ENCODE measurements at places on chromosomes 16 and 17. TPM values are rescaled to one million over a fixed set of nuclear protein-coding genes. Genes with fewer than 3 reads are reported as not detected.
A peak's percentile ranks its signal among the peaks of the same experiment; 100 is the strongest.

Gene FOXL1
- total RNA-seq: 4.2 TPM

Gene CDRT4
- 6.4 TPM for total RNA-seq

Gene ZFHX3
- total RNA-seq: 18.0 TPM

Gene SLC52A1
- total RNA-seq: 2.4 TPM

Gene SLC38A10
- 86.7 TPM for total RNA-seq

DNA sequence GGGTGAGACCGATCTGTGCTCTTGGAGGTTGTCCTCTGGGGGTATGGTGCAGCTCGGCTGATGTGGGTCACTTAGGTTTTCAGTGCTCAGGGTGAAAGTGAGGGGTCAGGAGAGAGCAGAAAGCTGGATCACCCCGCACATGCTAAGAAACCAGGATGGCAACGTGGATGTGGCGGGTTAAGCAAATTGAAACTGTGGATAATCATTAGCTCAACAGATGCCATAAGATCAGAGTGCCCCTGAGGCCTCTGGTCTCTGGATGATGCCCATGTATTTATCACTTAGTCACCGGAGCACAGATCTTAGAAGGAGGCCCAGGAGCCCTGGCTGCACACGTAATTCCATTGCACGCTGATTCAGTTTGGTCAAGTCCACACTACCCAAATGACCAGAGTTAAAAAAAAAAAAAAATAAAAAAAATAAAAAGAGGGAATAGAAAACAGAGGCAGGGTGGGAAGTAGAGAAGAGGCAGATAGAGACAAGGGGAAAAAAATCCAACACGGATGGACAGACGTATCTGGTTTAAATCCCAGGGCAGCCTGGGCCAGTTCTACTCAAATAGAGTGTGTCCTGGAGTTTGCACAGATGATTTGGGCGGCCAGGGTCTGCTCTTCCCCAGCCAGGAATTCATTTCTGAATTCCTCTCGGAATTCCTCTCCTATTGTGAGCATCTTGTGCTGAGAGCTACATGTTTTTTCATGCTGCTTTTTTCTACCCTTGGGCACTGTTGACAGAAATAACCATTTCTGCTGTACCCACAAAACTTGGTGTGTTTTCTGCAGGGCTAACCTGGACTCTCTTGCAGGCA lies 378.3 kb downstream of the CPPED1 start:
- DNase-seq: no peak

DNA sequence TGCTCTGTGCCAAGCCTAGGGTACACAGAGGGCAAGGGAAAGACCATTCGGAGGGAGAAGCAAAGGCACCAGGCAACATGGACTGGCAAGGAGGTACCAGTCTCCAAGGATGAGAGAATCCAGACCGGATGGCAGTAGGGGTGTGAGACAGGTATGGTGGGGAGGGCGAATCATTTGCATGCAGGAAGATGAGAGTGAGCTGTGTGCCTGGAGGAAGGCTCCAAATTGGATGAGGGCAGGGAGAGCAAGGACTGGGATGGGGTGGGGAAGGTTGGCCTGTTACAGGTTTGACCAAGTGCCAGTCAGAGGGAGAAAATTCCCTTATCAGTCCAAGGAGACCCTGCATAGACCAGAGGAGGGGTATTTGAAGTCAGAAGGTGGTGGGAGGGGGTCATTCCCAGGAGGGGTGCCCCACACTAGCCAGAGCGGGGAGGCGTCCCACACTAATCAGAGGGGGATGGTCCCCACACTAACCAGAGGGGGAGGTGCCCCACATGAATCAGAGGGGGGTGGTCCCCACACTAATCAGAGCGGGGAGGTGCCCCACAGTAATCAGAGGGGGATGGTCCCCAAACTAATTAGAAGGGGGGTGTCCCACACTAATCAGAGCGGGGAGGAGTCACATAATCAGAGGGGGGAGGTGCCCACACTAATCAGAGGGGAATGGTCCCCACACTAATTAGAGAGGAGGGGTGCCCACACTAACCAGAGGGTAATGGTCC lies 737 bp downstream of the CANT1 start:
- DNase-seq: peak; percentile 34

DNA sequence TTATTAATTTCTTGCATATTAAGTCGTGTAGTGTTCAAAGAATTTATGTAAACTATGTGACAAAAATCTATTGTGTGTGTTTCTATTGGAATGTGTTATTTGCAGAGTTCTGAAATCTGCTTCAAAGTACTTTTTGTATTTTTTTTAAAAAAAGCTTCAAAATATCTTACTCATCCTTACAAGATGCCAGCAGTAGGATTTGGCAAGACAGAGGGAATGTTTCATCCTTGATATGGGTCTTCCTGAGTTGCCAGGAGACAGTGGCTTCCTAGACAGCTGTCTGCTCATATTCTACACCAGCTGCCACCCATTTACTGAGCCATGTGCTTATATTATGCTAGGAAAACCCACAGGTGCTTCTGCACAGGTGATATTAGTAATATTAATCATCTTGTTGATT lies 36.4 kb downstream of the EFCAB5 start:
- DNase-seq: no peak

DNA sequence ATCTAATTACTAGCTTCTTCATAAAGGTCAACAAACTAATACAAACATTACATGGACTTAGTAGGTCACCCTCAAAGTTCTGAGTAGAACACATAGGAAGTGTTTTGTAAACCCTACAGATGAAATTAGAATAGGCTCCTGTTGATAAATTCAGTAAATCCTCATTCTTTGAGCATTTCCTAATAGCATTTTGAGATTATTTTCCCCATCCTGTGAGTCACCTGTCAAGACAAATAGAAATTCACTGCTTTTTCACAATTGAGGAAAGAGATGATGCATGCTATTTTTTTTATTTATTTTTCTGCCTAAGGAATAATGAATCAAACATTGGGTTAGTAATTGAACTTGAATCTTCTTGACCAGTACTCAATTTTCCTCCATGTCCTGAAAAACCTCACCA lies 666.7 kb upstream of the GOT2 start:
- no peak for DNase-seq

DNA sequence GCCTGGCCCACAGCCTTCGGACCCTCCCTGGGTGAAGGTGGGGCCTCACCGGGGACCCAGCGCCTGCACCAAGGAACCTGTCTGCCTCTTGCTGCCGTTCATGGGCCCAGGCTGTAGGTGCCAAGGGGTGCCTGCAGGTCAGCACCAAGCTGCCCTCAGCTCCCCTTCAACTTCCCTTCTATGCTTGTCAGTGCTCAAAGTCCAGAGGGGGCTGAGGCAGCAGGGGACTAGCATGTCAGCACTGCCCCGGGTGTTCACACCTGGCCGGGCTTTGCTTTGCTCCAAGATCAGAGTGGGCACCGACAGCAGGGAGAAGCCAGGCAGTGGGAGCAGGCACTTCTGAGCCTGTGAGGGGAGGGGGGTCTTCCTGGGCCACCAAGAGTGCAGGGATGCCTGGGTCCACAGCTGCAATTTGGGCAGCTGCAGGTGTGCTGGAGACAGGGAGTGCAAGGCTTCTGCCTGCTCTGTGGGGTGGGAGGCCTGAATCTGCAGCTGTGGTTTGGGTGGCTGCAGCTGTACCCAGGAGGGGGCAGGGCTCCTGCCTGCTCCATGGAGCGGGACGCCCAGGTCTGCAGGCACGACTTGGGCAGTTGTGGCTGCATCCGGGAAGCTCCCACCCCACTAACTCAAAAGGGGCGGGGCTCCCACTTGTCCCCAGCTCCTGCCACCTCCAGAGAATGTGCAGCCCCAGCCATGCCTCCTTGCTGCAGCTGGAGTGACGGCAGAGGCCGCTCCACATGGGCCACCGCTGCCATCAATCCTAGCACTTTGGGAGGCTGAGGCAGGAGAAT lies 27.6 kb upstream of the PRM1 start:
- no peak for DNase-seq

DNA sequence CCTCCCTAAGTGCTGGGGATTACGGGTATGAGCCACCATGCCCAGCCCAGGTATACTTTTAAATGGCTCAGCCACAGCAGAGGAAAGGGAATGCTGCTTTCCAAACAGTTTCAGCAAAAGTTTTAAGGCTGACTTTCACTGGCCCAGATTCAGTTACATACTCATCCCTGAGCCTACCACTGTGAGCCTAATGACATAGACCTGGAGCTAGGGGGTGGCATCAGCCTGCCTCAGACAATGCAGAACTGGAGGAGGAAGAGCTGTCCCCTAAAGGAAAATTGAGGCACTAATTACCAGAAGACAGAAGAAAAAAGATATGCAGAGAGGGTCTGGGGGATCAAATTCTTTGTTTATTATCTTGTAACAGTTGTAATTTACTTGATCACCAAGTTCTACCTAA lies 43.9 kb downstream of the HS3ST4 start:
- no peak for DNase-seq

DNA sequence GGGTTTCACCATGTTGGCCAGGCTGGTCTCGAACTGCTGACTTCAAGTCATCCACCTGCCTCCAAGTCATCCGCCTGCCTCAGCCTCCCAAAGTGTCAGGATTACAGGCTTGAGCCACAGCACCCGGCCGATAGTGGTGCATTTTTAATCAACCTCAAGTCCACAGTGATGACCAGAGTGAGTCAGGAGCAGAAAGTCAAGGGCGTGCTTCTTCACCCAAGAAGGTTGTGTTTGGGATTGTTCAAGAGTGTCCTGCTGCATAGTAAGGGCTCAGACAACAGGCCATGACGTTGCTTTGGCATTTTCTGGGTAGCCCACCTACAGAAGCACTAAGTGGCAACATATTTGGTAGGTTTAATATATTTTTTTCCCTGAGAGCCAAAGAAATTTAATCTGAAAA lies 108.3 kb upstream of the FAM20A start:
- no peak for DNase-seq

DNA sequence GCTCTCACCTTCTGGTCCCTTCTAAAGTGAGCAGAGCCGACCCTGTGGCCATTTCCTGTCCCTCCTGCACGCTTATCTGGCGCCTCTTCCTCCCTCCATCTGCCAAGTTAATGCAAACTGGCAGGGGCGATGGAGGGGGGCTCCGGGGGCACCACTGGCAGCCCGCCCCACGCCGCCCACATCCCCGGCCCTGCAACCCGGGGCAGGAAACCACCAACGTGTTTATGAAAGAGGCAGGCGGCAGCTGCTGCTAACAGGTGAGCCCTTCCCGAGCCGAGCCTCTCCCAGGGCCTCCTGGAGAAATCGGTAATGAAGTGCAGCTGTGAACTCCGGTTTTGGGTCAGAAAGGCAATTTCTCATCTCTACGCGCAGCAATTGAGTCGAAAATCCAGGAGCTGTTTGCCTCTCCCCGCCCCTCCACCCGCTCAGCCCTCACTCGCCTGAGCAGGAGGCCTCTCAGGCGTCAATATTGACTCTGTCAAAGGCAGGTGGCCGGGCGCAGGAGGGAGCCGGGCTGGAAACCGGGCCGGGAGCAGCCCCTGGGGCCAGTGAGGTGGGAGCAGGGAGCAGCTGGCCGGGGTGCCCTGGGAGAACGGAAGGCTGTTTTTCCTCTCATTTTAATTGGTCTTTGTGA lies 164.4 kb upstream of the GSE1 start:
- peak; percentile 79 for DNase-seq

DNA sequence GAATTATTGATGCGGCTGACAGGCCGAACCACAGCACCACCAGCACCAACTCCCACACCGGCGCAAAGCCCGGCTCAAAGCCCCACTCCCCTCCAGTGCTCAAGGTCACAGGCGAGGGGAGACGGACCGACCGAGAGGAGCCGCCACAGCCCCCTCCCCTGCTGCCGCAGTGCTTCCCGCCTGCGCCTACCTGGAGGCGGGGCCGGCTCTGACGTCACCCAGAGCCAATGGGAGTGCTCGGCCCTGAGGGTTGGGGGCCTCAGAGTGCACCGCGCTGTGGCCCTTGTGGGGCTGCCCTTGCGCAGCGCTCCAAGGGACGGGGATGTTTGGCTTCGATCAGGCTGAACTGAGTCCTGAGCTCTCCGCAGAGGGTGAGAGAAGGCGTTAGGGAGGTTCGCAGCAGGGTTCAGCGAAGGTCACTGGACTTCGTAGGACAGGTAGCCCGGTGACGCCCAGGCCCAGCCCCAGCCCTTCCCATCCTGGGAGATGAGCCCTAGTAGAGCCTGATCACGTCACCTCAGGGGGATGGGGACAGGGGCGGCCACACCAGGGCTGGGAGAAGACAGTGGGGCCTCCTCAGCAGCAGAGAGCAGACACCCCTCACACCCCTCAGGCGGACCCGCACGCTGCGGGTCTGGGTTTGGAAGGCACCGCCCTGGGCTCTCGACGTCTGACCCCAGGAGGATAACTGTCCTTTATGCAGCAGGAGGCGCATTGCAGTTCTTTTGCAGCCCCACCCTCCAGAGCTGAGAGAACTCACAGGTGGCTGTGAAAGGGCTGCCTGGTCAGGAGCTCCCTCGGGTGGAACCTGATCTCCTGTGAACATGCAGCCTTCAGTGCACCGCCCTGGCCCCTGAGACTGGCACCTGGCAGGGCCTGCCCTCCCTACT lies 1.5 kb downstream of the NDRG4 start:
- DNase-seq: no peak

- no peak for DNase-seq
Measured at GRCh38 chr16:72620348-72620747, 427.6 kb downstream of the ZFHX3 start.

DNA sequence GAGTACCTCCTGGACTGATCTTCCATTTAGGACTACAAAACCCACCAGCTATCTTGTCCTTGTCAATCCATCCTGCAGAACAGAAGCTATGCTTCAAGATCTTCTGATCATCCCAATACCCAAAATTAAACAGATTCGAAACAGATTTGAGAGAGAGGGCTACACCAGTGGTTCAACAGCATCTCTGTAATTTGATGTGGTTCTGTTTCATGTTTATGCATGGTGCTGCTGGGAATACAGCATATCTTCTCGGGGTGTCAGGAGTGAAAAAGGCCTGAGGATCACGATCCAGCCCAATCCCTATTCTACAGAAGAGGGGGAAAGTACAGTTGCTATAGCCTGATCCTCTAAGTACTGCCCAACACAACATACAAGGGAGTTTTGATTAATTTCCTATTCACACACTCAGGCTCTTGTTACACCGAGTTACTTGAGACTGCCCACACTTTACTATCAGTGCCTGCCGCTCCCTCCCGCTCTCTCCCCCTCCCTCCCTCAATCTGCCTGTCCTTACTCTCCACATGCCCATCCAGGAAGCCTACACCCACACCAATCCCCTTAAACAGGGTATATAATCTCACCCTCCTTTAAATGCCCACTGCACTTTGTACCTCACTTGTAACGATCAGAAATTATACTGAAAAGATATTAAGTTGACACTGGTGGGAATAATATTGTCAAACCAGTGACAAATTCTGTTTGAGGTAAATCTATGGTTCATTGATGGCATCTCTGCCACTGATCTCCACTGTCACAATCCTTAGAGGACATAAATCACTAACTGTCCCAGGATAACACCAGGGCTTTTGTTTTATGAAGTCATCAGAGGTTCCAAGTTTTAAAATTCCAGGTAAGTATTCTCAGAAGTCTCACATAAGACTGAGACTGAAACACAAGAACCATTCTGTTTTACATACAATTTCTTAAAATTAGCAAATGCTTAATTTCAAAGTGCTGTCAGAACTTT lies 89.3 kb upstream of the PLEKHM1 start:
- peak; percentile 52 for DNase-seq
